ENCODE measurements at places on chromosomes 5 and 9.

DNA sequence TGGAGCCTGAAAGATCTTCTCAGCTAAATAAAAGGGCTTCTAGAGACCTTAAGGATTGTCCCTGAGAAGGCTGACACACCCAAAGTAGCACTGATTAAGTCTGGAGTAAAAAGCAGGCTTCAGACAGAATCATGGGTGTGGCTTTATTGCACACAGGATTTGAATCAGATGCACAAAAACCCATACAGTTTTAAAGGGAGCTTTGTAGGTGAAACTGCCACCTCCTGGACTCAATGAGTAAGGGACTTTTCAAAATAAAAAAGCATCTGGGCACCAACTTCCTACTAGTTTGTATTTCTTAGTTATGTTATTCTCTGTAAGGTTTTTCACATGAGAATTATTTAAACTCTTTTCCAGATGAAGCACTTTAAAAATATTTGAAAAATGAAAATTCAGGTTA lies 129.4 kb downstream of the EDIL3 start:
- no peak for DNase-seq

DNA sequence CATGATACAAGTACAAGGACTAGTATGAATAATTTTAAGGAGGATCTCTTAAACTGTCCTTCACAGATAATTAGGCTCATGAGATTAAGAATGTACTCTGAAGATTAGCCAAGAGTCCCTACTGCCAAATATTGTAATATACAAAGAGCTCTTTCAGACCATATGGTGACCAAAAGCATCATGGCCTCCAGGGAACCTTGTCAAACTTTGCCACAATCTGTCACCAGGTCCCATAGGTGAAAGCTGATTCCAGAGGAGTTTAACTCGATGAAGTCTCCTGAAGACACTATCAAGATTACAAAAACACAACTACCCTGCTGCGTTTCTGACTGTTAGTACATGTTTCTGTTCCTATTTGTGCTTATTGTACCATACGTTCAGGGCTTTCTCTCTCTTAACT lies 395.4 kb upstream of the ITGA1 start:
- DNase-seq: no peak

DNA sequence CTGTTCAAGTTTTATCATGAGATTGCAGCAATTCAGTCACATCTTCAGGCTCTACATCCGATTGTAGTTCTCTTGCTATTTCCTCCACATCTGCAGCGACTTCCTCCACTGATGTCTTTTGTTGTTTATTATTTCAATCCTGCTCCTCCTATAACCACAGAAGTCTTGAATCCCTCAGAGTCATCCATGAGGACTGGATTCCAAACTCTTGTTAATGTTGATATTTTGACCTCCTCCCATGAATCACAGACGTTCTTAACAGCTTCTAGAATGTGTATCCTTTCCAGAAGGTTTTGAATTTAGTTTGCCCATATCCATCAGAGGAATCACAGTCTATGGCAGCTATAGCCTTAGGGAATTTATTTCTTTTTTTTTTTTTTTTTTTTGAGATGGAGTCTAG lies 3.6 kb downstream of the FBXO38 start:
- no peak for DNase-seq

GRCh38 chr9:116238776-116239340 lies 85.3 kb downstream of the PAPPA start:
- no peak for DNase-seq

DNA sequence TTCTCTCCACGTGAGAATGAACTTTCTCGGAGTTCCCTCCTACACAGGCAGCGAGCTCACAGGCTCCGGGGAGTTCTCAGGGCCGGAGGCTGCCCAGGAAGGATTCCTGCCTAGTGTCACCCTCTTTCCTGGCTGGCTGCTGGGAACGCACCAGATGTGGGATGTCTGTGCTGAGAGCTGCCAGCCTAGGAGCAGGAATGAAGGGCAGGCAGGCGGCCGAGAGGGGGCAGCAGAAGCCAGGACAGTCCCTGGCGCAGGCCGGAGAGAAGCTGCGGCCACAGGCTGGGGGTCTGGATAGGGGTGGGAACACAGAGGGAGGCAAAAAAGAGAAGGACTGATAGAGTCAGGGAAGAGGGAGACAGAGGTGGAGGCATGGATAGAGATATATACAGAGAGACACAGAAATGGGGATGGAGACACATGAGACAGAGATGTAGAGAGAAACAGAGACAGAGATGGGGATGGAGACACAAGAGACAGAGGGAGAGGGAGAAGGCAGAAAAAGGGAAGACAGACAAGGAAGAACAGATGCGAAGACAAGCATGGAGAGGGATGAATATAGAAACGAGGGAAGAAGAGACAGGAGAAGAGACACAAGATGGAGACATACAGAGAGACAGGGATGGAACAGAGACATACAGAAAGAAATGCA lies 25.3 kb upstream of the ENHO start:
- DNase-seq: no peak

GRCh38 chr5:109868737-109869136 lies 179.0 kb downstream of the MAN2A1 start:
- peak; percentile 9 for DNase-seq

GRCh38 chr9:32906213-32906612 lies 95.2 kb downstream of the APTX start:
- no peak for DNase-seq

- DNase-seq: no peak
Measured at GRCh38 chr5:39570403-39571027, 145.7 kb upstream of the DAB2 start.

GRCh38 chr5:145010834-145011233 lies 824.3 kb downstream of the PRELID2 start:
- DNase-seq: no peak

DNA sequence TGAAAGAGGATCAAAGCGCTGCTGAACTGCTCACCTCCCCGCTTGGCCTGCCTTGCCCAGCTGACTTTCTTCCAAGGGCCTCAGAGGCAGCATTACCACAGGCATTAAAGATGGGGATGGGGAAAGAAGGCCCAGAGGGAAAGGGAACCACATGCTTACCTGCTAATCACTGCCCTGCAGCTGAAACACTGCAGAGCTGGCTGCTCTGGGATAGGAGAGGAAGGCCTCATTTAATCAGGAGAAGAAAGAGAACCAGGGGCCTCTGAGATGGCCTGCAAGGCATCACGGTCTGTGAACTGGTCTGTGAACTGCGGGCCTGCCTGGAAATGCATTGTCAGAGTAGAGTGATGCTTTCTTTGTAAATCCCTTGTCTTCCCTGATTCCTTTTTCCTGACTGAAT lies 44.8 kb downstream of the PTCD2 start:
- no peak for DNase-seq

DNA sequence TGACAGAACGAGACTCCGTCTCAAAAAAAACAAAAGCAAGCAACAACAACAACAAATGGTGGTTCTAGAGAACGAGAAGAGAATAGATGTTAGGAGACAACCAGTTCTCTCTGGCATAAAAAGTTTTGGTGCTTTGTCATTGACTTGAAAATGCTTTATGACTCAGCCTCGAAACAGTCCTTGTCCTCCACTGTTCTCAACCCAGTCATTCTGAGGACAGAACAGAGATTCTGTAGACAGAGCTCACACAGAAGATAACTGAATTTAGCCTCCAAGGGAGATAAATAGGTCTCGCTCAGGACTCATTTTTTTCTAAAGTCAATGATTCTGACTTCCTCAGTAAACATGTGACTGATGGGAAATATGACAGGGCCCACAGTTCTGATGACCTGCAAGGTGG lies 76.0 kb upstream of the FSTL4 start:
- DNase-seq: no peak

GRCh38 chr9:96188571-96188970 lies 113.4 kb downstream of the HSD17B3 start:
- no peak for DNase-seq

GRCh38 chr5:36552651-36553393 lies 53.6 kb upstream of the SLC1A3 start:
- no peak for DNase-seq

- no peak for DNase-seq
Measured at GRCh38 chr9:4442806-4443205, 47.5 kb upstream of the SLC1A1 start.

DNA sequence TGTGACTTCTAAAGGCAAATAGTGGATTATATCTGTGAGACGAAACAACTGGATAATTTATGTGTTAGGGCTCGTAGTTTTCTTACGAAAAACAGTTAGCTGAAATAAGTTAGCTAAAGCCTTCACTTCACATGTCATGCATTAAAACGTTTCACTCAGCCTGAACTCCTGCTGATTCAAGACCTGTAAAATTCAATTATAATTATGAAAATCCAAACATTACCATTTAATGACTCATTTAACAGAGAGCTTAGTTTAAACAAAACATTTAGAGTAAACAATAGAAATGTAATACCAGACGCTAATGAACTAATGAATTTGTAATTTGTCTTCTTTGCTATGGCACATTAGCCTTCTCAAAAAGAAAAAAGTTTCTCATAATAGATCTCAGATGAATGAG lies 1.7 kb downstream of the TAL2 start:
- no peak for DNase-seq

DNA sequence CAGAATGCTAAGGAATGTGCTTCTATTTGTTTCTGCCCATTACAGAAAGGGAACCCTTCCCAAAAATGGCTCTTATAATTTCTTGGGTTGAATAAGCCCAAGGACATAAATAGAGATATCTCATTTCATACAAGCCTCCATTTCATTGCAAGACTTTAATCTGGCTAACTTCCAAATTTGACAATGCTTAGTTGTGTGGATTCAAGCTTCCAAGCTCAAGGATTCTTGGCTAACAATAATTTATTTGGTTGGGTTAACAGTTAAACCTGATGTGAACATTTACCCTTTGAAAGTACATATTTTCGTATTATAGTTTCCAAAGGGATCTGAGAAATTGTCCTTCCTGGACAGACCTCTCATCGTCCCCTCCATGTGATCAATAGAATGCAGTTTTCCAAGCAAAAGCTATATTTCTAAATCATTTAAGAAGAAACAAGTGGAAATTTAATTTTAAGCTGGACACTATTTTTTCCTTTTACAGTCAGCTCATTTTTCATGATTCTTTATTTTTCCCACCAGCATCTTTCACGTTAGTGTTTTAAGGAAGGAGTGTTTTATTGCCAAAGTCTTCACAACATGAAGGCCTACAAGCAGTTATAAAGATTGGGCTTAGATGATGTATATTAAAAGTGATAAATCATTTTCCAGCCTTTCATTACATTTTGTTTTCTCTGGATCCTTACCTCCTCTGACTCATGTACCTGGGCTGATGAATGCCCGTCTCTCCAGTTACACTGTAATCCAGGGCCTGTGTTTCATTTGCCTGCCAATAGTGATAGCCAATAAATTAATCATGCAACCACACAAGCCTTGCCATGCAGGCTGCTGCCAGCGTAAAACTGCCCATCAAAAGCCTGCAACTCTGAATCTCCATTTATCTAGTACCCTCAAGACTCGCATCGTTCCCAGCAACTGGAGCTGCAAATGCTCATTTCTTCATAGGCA lies 176.7 kb downstream of the NTRK2 start:
- DNase-seq: no peak

GRCh38 chr9:14179449-14179848 lies 134.5 kb downstream of the NFIB start:
- DNase-seq: no peak

DNA sequence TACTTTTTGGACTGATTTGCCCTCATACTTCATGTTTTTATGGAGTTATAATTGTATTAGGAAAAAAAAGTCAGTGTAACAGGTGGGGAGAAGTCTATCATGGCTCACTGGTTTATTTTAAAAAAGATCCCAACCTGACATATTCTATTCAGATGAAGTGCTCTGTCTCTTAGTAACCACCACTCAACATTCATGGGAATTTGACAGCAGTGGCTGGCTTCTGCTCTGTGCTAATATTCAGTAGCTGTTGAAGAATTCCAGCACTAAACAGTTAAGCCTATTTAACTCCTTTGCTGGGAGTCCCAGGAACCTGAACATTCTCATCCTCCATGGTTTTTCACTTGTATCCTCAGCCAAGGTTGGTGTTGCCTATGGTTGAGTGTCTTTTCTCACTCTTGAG lies 23.1 kb downstream of the CMYA5 start:
- no peak for DNase-seq

GRCh38 chr5:96146675-96147074 lies 185.0 kb upstream of the ELL2 start:
- DNase-seq: peak; percentile 40

- DNase-seq: no peak
Measured at GRCh38 chr5:157046041-157046440, 12.9 kb downstream of the HAVCR1 start.

DNA sequence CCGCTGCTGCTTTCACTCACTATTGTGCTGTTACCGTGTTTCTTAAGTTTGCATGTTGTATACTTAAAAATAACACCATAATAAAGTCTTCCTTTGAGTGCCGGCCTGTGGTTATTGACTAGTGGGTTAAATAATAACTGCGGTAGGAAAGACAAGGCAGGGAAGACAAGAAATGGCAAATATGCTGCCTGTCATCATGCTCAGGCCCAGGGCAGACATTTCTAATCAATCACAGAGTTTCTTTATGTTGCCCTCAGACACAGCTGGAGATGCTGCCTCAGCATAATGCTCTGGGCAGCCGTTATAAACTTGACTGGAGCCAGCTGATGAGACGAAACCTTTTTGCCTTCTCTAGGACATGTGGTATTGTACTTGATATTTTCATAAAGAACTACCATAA lies 215.0 kb downstream of the GAPVD1 start:
- no peak for DNase-seq

GRCh38 chr9:82140471-82140870 lies 151.9 kb downstream of the SPATA31D1 start:
- DNase-seq: no peak

GRCh38 chr5:151950706-151951105 lies 26.1 kb upstream of the GLRA1 start:
- DNase-seq: no peak

- no peak for DNase-seq
Measured at GRCh38 chr5:146068977-146069779, 36.2 kb downstream of the PLAC8L1 start.

DNA sequence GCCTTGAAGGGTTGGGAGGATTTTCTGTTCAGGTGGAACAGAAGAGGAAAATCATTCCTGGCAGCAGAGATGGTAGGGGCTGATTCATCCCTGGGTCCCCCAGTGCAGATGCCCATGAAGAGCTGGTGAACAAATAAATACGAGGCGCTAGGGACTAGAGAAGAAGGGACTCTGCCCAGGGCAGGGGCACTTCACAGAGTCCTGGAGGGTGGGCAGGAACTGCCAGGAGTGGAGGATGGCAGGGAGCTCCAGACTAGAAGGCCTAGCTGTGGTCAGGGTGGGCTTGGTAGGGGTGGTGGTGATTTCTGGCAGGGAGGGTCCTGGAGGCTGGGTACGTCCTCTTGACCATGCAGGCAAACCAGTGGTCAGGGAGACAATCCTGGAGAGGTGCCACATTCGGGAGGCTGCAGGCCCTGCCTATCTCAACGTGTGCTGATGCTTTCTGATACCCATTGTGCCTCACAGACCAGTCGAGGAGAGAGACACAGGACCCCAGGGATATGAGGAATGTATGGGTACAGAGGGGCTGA lies 69.9 kb downstream of the CRB2 start:
- no peak for DNase-seq

- DNase-seq: peak; percentile 65
Measured at GRCh38 chr9:93003552-93004407, 54.7 kb upstream of the SUSD3 start.

GRCh38 chr5:137935190-137935589 lies 45.9 kb downstream of the PKD2L2 start:
- DNase-seq: no peak

- DNase-seq: no peak
Measured at GRCh38 chr5:16727755-16728325, 111.0 kb upstream of the RETREG1 start.

Data from CD4-positive, alpha-beta T cell treated with Interleukin-4 for 1 hour (primary cell).